Activated CD4-positive, alpha-beta T cell treated with anti-CD3 and anti-CD28 coated beads, Interleukin-10, Interleukin-2, amounts not matched to agents 100 ng/mL and 50 ng/mL, durations not matched to agents 16 hours and 8 hours (primary cell): ENCODE measurements at places on chromosomes 5 and 9.
A peak's percentile ranks its signal among the peaks of the same experiment; 100 is the strongest.

GRCh38 chr5:15105799-15106393 is 234.3 kb upstream of the ANKH start:
- DNase-seq: peak; percentile 53

GRCh38 chr5:88808153-88808552 is 74.8 kb downstream of the MEF2C start:
- DNase-seq: no peak

DNA sequence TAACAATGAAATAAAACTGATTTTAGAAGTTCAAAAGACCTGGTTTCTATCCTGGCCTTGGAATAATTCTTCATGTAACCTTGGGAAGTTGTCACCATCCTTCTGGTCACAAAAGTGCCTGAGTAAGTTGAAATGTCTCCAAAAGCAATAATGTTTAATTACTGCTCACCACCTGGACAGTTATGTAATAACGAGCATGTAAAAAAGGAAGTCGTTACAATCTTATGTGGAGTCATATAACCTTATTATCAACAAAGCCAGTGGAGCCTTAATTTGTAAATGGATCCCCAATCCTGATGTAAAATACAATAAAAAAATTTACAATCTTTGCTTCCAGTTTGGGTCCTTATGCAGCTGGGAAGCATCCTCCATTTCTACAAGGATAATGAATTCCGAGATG is 64.2 kb upstream of the GPR151 start:
- no peak for DNase-seq

GRCh38 chr9:114496011-114496410 is 9.3 kb downstream of the WHRN start:
- no peak for DNase-seq

- DNase-seq: no peak
Measured at GRCh38 chr5:145027286-145027685, 807.9 kb downstream of the PRELID2 start.

DNA sequence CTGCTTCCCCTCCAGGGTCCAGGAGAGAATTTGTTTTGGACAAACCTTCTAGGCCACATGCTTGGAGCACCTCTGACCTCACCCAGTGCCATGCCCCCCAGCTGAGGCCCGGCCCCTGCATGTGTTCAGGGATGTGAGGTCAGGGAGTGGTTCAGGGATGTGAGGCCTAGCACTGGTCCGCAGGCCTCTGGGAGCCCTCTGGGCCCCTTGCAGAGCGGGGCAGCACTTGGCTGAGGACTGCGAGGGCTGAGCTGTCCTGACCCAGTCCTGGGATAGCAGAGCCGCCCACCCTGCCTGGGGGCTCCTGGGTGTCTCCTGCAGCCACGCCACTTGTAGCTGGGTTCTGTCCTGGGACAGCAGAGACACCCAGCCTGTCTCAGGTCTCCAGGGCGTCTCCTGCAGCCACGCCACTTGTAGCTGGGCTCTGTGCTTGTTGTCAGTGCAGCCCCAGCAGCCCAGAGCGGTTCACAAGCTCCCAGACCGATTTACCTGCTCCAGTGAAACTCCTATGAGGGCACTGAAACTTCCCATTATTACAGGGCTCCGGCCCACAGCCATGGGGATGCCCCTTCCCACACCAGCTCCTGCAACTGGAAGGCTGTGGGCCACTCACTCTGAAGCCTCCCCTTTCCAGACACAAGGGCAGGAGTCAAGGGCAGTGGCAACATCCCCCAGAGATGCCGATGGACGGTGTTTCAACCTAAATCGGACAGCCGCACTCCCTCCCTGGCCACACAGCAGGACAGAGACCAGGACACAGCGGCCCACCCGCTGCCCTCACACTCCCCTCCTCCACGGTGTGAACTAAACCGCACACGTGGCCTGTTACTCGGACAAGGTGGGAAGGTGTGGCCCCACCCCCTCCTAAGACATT is 5.4 kb upstream of the CEP72 start:
- DNase-seq: no peak

GRCh38 chr5:157845914-157846598 is 12.9 kb downstream of the CLINT1 start:
- DNase-seq: no peak
